NCI-H1092 (cell line): ENCODE measurements at places on chromosomes 1 and 21.

GRCh38 chr1:218346391-218347204 is 1.5 kb downstream of the TGFB2 start:
- DNase-seq: no peak

DNA sequence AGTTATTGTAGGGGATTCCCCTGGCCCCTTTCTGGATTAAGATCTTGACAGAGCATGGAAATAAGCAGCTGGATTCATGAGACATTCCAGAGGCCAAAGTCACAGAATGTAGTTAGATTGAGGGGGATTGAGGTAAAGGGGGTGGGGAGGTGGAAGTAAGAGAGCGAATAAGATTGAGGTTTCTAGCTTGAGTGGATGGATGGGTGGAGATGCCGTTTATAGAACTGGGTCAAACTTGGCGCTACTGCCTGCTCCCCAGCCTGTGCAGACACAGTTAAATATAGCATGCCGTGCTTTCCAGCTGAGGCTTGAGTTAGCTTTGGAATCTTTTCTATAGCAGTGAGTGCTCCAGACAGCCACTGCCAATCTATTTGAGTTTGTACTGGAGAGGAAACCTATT is 85.7 kb downstream of the DYRK1A start:
- DNase-seq: no peak

- peak; percentile 11 for DNase-seq
These were observed at the start of gene PATJ for GRCh38 chr1:61741711-61742619. TSS of gene PATJ (plus strand) at chr1:61742480. CDS start at chr1:61762893, 20,413 bp downstream.

DNA sequence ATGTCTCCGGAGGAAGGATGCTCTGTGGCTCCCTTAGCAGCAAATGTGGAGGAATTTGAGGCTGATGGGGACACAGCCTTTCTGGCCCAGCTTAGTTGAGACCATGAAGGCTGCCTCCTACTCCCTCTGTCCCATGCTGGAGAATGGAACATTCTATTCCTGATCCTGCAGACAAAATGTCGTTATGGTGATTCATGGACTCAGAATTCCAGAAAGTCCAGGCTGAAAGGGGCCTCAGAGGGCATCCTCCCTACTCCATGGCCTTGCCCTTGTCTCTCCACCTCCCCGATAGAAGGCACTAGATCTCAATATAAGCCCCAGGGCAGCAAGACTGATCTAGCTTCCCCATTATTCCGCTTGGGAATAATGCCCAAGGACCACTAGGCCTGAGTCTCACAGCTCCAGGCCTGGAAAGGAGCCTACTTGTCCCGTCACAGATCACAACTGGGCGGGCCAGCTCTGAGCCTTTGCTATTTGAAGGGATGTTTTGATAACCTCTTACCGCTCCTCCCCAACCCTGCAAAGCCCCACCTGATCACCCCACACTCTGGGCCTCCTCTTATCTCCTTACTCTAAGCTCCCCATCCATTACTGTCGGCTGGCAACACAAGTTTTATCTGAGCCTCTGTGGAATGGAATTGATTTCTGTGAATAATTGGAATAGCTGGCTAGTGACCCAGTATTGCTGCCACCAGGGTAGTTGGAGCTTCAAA is 52.8 kb upstream of the TRABD2B start:
- DNase-seq: no peak

DNA sequence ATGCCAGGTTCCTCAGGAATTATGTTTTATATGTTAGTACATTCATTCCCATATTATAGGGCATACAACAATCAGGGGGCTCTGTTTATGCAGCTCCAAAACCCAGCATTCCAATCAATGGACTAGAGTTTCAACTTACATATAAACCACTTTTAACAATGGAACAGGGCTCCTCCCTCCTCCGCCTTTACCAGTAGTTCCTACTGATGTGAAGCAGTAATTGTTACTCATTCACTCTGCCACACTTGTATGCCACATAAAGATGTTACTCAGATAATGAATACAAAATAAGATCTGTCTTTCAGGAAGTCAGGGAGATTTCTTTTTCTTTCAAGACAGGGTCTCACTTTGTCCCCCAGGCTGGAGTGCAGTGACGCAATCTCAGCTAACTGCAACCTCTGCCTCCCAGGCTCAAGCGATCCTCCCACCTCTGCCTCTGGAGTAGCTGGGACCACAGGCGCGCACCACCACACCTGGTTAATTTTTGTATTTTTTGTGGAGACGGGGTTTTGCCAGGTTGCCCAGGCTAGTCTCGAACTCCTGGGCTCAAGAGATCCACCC is 17.1 kb downstream of the ZNF281 start:
- DNase-seq: no peak

- DNase-seq: no peak
These were observed 25.0 kb upstream of the SYDE2 start for GRCh38 chr1:85225624-85226380.
